ENCODE measurements at places on chromosomes 16 and 17. TPM values are rescaled to one million over a fixed set of nuclear protein-coding genes. Genes with fewer than 3 reads are reported as not detected.

Gene TMEM220
- 3.0 TPM for total RNA-seq

Gene CSNK1D
- 182 TPM for total RNA-seq

Gene ARHGDIG
- total RNA-seq: 0.96 TPM

Gene CTF1
- total RNA-seq: 0.26 TPM

Gene ALOX15
- not detected for total RNA-seq

Gene ZNF469
- total RNA-seq: 0.64 TPM

- DNase-seq: no peak
Observed at GRCh38 chr16:66705790-66706505, 9.4 kb upstream of the CMTM4 start.

DNA sequence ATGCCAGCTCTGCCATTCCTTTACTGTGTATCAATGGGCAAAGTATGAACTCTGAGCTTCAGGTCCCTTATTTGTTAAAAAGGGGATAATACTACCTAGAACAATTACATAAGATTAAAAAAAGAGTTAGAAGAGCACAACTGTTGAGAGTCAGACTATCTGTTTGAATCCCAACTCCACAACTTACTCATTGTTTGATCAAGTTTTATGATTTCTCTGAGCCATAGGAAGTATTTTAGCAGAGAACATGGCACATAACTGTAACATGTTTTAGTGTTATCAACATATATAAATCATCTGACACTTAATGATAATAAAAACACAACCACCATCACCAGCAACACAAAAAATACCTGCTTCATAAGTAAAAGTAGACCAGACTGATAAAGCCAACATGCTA lies 421.3 kb downstream of the ZFHX3 start:
- DNase-seq: no peak

GRCh38 chr16:73149334-73149733 lies 101.4 kb upstream of the ZFHX3 start:
- no peak for DNase-seq

DNA sequence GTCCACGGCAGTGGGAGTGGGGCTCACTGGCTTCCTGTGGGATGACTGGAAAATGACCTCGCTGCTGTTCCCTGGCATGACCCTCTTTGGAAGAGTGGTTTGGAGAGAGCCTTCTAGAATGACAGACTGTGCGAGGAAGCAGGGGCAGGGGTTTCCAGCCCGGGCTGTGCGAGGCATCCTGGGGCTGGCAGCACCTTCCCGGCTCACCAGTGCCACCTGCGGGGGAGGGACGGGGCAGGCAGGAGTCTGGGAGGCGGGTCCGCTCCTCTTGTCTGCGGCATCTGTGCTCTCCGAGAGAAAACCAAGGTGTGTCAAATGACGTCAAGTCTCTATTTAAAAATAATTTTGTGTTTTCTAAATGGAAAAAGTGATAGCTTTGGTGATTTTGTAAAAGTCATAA lies 7.8 kb upstream of the RNF213 start:
- DNase-seq: peak; percentile 86

DNA sequence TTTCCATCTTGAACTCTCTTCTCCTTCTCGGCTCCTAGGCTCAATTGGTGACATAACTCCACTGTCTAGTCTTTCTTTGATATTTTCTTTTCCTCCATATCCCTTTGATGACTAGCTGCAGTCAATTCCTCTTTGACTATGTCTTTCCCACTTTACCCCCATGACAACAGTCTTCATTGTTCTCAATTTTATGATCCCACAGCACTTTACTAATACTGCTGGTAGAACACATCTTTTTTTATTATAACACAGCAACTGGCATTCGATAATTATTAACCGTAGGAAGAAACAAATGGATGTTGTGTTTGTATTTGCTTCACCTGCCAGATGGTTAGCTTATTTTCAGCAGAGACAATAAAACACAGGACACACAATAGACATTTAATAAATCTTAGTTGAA lies 1.3 kb downstream of the KRTAP3-3 start:
- DNase-seq: no peak

- DNase-seq: no peak
Observed at GRCh38 chr17:64155129-64155528, 25.2 kb upstream of the ERN1 start.

DNA sequence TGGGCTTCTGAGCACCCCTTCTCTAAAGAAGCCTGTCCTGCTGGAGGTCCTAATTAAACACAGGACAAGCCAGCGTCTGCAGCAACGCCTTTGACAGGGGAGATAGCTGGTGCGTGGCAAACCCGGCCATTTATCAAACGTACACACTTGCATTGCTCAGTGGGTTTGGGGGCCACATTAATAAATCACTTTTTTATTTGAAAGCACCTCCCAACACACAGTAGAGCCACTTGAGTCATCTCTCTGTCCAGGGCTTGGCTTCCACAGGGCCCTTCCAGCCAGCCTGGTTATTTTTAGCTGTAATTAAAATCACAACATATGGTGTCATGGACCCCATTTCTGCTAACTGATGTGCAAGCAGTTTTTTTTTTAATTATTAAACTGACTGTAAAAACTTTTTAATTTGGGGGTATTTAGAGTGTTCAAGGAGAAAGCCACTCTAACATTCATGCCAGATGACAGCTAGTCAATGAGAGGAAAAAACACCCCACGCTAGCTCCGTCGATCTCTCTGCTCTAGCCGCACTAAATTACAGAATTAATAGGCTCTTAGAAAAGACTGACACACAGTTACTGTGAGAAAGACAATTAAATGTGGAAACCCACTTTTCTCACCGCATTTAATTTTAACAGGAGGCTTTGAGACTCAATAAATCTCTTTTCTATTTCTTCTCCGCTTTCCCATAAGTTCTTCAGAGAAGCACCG lies 201.0 kb upstream of the WSCD1 start:
- no peak for DNase-seq

- DNase-seq: peak; percentile 53
Observed at GRCh38 chr16:85029408-85029784, 1.8 kb downstream of the KIAA0513 start.

- DNase-seq: no peak
Observed at GRCh38 chr17:1645207-1646171, at the start of gene SCARF1. SCARF1 (minus strand) TSS chr17:1645732; CDS start chr17:1645697, 35 bp downstream.

GRCh38 chr16:85276258-85276657 lies 164.0 kb upstream of the CIBAR2 start:
- no peak for DNase-seq
